ENCODE measurements at places on chromosomes 16 and 17.

DNA sequence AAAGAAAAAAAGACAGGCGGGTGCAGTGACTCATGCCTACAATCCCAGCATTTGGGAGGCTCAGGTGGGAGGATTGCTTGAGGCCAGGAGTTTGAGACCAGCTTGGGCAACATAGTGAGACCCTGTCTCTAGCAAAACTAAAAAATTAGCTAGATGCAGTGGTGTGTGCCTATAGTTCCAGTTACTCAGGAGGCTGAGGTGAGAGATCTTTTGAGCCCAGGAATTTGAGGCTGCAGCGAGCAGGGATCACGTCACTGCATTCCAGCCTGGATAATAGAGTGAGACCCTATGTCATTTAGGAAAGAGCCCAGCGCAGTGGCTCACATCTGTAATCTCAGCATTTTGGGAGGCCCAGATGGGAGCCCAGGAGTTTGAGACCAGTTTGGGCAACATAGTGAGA lies 126.6 kb downstream of the CMIP start:
- DNase-seq = no peak

DNA sequence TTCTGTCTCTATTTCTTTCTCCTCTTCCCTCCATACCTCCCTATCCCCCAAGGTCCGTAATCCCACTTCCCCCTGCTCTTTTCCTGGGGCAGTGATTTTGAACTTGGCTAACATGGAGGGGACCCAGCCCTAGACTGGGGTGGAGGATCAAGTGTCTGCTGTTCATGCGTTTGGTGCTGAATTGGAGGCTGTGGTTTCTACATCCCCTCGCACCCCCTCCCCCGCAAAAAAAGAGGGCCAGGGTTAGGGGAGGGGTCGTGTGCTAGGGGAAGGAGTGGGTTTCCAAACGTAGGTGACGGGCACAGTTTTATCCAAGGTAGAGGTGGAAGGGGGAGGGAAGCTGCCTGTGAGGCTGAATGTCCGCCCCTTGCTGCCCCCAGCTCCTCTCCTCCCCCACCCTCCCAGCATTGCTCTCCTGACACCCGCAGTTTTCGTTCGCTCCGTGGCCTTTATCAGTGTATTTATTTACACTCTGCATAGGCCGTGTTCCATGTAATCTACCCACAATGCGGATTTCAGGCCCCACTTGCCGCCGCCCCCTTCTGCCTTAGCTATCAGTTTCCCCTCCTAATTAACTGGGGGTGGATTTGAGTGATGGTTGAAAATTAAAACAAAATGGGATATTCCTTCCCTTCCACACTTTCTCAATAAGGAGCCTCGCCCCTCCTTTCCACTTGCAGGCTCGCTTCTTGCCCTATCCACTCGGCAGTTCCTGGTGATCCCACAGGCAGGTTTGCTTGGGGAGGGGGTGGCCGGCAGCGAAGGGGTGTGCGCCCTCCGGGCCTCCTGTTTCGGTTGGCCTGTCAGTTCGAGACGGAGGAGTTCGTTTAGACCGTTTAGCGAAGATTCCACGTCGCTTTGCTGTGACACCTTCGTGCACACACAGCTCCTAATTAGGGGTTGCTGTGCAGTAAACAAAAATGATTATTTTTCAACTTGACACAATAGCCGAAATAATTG lies 2.0 kb downstream of the GNAO1 start:
- no peak for DNase-seq

DNA sequence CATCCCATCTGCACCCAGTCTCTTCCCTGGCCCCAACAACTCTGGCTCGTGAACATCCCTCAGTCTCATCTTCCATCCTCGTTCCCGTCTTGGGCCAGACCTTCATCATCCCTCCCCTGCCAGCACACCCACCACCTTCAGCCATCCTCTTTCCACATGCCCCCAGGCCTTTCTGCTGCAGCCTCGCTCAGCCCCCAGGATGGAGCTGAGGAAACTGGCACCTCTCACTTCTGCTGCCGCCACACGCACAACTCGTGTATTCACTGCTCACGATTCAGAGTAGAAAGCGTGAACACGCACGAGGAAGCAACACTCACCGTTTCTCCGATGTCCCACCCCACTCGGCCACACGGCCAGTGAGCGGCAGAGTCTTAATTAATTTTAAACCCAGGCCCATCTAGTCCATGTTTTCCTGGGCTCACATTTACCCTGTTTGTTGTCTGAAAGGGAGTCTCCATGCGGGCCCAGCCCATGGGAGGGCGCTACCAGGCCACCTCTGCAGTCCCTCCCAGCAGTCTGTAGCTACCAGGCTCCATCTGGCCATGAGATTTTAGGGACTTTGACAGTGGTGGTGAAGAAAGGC lies 12.5 kb downstream of the C16orf90 start:
- no peak for DNase-seq

- no peak for DNase-seq
Observed at GRCh38 chr16:50977138-50977537, 173.9 kb downstream of the SALL1 start.

DNA sequence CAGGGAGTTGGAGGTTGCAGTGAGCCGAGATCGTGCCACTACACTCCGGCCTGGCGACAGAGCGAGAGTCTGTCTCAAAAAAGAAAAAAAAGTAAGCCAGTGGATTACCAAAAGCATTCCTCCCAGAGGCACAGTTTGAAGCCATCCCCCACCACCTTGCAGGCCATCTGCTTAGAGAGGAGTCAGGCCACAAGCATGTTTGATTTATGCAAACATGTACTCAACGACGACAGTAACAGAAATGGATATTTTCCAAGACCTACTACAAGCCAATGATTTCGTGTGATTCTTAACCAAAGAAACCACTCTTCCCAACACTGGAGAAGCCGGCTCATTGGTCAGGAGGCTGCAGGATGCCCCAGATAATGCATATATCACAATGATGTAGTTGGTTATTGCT lies 34.8 kb downstream of the MYH13 start:
- DNase-seq = no peak

GRCh38 chr16:782258-782657 lies 5.9 kb downstream of the RPUSD1 start:
- no peak for DNase-seq

DNA sequence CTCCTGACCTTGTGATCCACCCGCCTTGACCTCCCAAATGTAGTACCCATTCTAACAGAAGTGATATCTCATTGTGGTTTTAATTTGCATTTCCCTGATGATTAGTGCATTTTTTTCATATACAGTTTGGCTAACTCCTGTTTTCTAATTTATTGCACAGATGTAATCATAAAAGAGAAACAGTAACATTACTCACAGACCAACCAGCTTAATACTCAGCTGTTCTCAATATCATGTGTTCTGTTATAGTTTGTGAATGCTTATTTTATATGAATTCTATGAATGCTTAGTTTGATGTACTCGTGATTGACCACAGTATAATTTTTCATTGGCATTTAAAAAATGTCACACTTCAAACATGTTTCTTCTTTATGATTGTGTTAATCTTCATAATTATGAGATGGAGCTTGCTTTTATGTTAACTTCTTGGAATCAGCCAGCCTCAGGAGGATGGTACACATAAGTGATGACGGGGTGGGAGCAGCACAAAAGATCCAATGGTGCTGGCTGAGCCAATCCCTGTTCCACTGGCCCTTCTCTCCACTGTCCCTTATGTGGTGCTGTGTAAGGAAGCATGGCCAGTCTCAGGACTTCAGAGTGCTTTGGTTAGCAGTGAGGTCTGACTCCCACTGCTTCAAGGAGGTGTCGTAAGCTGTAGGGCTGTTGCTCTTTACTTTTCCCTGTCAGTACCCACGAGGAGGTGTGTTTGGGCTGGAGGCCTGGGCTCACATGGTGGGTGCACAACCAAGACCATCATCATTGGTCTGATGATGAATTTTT lies 191.0 kb downstream of the SPECC1 start:
- peak; percentile 17 for DNase-seq

GRCh38 chr17:83110735-83111134 lies 31.3 kb downstream of the METRNL start:
- no peak for DNase-seq

DNA sequence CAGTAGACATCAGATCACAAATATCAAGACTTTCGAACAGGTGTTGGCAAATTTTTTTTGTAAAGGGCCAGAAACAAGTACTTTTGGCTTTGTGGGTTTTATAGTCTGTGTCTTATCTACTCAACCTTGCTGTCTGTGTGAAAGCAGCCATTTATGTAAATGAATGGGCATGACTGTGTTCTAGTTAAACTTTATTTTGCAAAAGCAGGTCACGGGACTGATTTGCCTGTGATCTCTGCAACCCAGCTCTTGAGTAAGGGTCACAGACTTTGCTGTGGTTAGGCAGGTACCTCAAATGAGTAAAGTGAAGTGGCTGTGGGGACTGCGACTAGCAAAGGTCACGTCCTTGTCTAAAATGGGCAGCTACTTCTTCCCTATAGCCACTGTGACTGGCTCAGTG lies 136.5 kb downstream of the FTO start:
- no peak for DNase-seq

- no peak for DNase-seq
Observed at GRCh38 chr17:50679008-50679544, 28.6 kb downstream of the ANKRD40 start.

DNA sequence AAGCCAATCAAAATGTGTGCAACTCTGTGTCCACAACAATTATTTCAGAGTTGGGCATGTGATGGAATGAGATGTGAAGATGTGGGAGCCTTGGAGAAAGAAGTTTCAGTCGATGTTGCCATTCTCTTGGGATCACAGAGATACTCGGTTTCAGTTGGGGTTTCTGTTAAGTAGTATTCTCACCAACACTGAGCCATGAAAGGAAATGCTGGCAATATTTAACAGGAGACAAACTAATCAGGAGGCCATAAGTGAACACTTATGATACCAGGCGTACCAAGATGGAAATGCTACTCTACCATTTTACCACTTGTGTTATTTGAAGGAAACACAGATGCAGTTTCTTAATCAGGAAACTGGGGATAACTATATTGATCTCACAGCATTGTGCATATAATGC lies 53.3 kb upstream of the NUDT7 start:
- no peak for DNase-seq

DNA sequence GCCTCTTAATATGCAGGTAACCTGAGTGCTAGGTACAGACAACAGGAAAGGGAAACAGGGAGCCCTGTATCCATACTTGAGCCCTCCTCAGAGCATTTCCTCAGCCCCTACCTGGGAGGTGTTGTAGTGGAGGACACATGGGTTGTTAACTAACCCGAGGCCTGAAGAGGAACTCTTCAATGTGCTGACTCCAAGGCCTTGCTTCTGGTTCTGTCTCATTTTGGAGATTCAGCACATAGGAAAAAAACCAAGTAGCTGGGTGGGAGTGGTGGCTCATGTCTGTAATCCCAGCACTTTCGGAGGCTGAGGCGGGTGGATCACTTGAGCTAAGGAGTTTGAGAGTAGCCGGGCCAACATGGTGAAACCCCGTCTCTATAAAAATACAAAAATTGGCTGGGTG lies 24.8 kb downstream of the SNX11 start:
- DNase-seq = no peak

DNA sequence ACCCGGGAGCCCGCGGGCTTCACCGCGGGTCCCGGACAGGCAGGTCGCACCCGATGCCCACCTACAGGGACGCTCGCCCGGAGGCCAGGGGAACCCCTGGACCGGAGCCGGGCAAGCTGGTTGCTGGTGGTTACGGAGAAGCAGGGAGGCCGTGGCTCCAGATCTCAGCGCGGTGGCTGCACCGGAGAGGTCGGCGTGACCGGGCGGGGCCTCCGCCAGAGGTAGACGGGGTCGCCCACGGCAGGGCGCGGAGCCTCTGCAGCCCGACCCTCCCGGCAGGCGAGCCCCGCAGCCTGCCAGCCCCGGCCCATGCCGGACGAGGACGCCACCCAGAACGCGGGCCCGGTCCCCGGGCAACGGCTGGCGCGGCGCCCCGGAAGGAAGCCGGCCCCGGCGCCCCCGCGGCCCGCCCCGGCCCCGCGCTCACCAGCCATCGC lies 341 bp downstream of the PCYT2 start:
- DNase-seq = no peak

- DNase-seq = no peak
Observed at GRCh38 chr16:23187341-23187740, 4.8 kb downstream of the SCNN1G start.

- peak; percentile 86 for DNase-seq
Observed at GRCh38 chr17:4648741-4649140, 7.3 kb upstream of the ALOX15 start.

DNA sequence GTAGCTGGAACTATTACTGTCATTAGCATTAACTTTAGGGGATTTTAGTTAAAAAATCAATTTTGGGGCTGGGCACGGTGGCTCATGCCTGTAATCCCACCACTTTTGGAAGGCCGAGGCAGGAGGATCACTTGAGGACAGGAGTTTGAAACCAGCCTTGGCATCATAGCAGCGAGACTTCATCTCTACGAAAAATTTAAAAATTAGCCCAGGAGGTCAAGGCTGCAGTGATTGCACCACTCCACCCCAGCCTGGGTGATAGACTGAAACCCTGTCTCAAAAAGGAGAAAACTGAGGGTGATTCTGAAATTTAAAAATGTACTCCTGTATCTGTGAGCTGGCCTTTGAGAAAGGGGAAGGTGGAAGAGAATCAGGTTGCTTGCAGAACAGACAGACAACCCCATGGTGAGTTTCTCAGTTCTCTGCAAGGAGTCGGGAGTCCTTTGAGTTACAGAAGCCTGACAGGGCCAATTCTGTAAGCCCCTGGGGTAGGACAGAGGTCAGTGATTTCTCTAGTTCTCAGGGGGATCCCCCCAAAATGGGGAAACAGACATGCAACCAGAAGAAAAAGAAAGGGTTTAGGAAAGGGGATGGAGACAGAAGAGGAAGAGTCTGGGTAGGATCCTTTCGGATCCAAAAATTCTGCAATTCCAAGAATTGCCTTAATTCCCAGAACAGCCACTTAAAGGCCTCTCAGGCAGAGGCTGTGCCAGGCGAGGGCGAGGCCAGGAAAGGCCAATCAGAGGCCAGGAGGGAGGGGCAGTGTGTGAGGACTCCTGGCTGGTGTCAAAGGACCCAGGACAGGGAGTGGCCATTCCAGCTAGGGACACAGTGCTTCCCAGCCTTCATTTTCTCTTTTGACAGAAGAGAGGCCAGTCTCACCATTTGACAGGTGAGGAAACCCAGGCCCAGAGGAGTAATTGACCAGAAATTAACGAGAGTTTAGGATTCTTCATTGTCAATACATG lies 6.7 kb downstream of the NUPR1 start:
- DNase-seq = peak; percentile 78

DNA sequence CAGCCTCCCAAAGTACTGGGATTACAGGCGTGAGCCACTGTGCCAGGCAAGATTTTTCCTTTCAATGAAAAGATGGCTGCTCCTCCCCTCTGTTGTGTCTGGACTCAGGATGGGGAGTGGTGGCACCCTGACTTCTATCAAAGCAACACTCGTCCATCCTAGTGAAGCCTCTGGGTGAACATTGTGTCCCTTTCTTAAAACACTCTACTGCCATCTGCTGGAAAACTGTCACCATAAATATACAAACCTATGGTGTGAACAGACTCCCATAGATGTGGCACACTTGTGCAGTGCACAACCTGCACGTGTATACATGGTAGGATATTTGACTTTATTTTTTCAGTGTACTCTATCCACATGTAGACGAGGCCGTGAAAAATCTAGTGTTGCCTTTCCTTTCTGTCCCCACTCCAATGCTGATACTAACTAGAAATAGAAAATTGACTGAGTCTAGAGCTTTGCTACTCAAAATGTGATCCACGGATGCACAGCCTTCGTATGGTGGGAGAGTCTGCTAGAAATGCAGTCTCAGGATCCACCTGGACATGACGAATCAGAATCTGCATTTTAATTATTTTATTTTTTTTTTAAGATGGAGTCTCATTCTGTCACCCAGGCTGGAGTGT lies 55.9 kb upstream of the PLCG2 start:
- DNase-seq = peak; percentile 84

GRCh38 chr16:11639008-11639562 lies 29.2 kb upstream of the SNN start:
- DNase-seq = no peak
